GOT3 (cell line): ENCODE measurements at places on chromosomes 3 and 15.

DNA sequence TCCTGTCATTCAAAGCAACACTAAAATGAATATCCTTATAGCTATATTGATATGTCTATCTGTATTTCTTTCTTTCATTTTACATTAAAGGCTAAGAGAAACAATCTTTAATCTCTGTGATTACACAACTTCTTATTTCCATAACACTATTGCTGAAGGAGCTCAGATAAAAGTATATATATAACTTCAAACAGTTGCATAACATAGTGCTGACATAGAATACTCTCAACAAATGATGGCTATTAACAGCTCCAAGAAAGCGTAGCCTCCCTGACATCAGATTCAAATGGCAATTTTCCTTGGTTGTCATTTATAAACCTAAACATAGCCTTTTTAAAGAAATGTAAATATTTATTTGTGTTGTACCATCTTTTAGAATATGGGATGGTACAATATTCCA, 116.6 kb upstream of the PTPRG start:
- DNase-seq: no peak

DNA sequence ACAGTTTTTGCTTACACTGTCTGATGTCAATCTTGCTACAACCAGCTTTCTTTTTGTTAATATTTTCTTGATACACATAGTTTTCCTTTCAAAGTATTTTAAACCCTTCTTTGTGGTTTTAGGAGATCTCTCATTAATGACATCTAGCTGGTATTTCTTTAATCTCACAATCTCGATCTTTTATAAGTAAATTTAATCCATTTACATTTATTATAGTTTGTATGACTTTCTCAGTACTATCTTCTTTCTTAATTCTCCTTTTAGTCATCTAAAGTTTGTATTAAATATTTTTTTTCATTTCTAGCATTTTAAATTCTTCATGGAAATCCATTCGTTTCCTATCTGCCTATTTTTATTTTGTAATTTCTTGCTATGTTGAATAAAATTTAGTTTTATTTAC, 55.4 kb downstream of the MRPL3 start:
- DNase-seq: no peak

DNA sequence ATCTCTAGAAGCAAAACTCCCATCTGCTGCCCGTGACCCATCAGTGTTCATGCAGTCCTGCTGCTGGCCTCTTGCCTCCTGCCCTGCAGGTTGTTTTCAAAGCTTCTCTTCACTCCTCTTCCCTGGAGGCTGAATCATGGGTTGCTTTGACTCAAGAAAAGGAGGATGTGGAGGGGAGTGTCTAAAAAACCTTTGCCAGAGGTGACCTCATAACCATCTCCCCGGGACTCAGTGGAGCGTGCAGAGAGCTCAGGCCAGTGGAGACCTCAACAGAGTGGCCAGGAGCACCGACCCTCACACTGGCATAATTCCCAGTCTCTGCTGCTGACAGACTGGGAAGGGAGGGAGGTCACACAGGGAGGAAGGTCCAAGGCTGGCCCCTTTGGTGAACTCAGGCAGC, 60.9 kb upstream of the ITGA11 start:
- DNase-seq: no peak

DNA sequence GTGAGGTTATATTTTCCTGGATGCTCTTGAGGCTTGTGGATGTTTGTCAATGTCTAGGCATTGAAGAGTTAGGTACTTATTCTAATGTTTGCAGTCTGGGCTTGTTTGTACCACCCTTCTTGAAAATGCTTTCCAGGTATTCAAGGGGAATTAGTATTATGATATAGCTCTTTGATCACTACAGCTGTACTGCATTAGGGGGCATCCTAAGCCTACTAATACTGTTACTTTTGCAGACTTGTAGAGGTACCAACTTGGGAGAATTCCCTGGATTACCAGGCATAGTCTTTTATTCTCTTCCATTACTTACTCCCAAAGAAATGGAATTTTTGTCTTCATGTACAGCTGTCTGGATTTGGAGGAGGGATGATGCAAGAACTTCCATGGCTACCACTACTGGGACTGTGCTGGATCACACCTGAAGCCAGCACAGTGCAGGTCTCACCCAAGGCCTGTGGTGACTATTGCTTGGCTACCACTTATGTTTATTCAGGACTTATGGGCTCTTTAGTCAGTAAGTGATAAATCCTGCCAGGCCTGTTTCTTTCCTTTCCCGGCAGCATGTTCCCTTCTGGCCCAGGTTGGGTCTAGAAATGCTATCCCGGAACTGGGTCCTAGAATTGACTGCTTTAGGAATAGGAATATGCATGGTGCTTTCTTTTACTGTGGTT, 402.9 kb downstream of the IL20RB start:
- DNase-seq: no peak

GRCh38 chr3:57862894-57863293, 106.8 kb downstream of the SLMAP start:
- DNase-seq: no peak
